ENCODE measurements at places on chromosomes 11 and 22.

DNA sequence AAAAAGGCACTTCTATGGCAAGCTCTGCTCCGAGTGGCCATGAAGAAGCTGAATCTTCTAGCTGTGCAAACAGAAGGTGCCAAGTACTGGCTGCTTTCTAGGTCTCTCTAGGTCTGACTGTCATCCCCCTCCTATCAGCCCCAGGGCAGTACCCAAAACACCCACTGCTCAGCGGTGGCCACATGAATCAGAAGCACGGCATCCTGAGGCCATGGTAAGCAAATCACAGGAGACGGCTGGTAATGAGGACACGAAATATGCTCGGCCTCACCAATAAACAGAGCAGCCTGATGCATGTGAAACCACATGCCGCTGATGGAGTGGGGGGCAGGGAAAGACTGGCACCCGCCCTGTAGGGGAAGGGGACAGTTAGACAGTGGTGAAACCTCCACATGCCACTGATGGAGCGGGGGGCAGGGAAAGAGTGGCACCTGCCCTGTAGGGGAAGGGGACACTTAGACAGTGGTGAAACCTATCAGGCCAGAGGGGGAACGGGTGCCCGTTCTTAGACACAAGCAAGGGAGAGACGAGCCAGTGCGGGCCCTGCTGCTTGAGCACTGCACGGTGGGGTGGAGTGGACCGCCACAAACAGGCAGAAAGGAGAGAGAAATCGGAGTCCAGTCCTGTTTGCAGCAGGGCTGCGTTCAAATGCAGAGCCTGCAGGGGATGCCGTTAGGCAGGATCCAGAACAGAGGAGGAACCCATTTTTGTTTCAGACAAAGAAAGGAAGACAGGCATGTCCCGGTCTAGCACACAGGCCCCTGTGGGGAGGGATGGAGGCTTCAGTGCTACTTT, 29.9 kb upstream of the MOB2 start:
- DNase-seq = no peak

DNA sequence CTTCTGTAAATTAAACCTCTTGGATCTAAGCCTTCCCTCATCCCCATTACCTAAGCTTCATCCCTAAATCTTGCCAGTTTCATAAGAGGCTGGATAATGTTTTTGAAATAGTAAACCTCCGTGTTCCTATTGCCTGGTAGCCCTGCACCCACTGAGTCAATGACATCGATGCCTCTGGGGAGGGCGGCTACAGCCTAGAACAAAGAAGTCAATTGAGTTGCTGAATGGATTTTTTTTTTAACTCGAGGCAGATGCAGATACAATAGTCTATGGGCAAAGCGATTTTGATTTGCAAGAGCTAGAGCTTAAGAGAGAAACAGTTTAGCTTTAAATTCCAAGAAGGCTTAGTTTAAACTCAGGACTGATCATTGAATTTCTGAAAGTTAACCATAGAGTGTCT, 121.3 kb downstream of the NECTIN1 start:
- no peak for DNase-seq

GRCh38 chr11:111733016-111733415, 33.2 kb downstream of the PPP2R1B start:
- DNase-seq = no peak

- no peak for DNase-seq
Observed at GRCh38 chr22:46693634-46694415, 44.2 kb downstream of the CERK start.

DNA sequence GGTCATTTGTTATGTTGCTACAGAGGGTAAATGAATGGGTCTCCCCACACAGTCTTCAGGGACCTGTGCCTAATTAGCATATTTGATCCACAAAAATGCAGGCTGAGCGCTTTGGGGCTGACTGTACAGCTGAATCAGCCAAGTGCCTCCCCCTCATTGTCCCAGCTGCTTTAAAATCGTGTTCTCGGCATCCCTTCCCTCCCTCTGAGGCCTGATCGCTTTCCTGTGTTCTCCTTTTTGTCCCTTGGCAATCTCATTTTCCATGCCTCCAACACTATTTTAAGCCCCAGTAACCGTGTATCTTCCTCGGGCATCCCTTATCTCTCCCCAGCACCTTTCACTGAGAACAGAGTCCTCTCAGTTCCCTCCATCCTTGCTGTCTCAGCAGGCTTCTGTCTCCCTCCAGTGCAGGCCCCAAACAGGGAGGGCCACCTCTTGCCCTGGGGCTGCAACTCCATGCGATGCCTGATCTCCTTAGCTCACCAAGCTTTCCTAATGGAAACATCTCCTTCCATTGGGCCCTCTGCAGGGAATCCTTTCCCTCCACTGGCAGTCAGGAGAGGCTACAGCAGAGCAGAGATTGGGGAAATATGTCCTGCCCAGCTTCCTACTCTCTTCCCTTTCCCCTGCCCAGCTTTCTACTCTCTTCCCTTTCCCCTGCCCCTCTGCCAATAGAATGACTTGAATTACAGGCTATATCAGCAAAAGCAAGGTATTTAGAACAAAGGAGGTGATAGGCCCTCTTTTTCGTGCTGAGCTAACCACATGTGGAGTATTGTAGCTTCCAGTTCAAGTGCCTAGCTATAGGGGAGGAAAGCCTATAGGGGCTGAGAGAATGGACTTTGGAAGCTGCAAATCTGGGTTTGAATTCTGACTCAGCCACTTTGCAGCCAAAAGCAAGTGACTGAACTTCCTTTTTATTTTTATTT, 13.8 kb downstream of the UQCR10 start:
- DNase-seq = no peak

DNA sequence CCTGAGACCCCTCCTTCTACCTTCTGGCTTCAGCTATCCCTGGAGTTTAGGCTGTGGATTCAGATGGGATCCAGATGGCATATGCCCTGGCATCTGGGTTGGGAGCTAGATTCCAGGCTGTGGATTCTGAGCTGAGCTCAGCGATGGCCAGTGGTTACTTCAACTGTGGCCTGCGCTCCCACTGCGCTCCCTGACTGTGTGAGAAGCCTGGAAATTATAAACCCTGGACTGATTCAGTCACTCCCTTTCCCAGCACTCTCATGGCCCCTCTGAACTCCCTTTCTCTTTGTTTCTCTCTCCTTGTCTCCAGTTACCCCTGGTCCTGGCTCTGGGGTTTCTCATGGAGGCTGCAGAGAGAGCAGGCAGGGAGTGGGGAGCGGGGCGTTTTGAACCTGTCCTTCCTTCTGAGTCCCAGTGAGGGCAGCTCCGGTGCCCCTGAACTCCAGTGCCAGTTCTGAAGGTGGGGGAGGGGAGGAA, 4.8 kb downstream of the ARHGEF17 start:
- DNase-seq = no peak

DNA sequence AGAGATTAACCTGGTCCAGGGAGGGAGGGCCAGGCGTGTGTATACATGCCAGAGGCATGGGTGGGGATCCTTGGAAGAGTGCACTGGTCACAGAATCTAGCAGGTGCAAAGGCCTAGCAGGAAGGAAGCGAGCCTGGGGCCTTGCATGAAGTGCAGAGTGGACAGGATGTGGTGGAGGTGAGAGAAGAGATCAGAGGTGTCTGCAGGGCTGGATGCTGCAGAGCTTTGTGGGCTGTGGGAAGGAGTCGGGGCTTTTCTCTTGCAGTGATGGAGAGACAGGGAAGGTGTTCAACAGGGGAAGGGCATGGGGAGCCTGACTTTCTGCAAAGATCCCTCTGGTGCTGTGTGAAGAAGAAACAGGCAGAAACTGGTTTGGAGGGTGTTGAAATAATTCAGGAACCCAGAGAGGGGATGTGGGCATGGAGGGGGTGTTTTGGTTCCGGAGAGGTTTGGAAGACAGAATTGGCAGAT, 2.5 kb upstream of the TPST2 start:
- no peak for DNase-seq

DNA sequence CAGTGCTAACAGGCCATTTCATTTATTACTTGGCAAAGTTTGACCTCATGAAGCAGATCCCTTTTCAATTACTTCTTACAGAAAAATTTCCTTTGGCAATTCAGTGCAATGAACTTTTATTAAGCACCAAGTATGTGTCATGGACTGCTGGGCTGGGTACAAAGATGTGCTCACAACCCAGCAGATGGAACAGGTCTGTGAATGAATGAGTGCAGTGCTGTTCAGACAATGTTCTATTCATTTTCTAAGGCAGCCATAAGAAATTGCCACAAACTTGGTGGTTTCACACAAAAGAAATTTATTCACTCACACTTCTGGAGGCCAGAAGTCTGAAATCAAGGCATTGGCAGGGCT, 428.5 kb downstream of the SOX6 start:
- DNase-seq = no peak

DNA sequence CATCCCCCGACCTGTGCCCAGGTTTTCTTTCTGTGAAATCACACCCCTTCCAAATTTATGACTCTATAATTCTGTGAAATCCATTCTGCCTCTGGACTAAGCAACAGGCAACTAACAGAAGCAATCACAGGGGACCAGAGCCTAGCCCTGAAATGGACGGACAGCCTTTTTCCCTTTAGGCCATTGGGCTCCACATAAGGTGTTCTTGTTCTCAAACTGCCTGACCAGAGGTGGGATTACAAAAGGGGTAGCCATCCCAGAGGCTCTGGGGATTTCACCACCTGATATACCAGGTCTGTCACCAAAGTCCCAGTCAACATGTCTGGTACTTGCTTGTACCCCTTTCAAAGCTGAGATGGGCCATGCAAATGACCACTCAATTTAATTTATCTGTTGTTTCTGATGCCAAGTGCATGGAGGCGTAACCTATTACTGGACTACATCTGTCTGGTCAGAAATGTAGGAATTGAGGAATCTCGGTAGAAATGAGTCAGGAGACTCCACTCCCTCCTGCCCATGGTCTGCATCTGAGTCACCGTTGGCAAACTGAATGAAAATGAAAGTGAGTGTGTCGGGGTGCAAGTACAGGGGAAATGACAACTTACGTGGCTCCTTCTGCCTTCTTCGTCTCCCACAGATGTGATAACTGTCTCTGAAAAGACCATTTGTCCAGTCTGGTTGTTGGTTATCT, 10.2 kb downstream of the DKK3 start:
- no peak for DNase-seq

GRCh38 chr22:17698948-17699347, 60.4 kb downstream of the BCL2L13 start:
- DNase-seq = no peak

DNA sequence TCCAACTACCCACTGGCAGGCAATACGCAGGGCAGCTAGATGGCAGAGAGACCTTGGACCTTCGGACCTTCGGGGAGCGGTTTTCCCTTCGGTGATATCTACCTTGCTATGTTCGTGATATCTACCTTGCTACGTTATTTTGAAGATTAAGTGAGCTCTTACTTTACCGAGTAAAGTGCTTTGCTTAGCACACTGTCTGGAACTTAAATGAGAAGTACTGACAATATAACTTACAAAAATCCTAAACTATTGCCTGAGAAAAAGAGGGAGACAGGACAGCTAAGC, 1.0 kb upstream of the PRDM10 start:
- no peak for DNase-seq

- DNase-seq = no peak
Observed at GRCh38 chr11:60838132-60838531, 3.8 kb upstream of the CCDC86 start.

DNA sequence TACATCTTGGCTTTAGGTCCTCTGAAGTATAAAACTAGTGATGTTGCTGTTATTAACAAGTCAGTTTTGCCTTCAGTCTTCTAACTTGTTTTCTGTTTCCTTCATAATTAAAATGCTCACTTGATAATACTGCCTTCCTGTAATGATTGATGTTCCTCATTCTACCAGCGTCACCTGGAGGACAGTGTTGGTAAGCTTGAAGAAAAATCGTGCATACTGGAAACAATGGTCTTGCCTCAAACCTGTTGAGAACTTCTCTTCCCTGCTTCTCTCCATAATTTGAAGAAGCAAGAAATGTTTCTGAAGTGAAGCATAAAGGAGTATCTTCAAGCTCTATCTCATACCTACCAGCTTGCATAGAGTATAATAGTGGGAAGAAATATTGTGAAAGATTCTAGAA, 3.0 kb downstream of the YWHAH start:
- DNase-seq = no peak

DNA sequence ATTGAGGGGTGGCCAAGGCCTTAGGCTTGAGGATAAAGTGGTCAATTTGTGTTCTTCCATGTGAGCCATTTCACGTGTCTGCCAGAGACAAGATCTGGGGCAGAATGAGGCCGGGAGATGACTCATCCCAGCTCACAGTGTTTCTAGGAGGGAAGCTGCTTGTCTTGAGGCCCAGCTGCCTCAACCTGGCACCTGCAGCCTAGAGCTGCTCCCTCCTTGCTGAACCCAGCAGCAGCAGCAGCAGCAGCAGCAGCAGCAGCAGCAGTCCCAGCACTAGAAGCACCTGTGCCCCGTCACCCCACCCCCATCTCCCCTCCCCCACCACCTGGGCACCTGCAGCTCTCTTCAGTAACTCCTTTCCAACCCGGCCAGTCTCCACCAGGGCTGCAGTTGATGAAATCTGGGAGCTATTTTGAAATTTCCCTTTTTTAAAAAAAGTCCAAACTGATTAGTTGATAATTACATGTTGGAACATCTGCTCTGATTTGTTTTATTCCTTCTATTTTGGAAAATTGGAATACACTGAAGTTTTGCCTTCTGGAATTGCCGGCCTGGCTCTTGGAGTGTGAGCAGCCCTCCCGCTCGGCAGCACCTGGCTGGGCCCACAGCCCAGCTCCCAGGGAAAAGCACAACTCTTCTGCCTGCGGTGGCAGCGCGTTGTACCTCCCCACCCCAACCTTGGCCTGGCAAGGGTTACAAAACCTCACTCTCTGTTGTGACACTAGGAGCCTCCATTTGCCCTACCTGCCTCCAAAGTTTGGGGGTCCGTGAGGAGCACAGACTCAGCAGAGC, 143.5 kb downstream of the NXPE2 start:
- DNase-seq = no peak

- DNase-seq = no peak
Observed at GRCh38 chr11:119858288-119858687, 129.3 kb upstream of the NECTIN1 start.

DNA sequence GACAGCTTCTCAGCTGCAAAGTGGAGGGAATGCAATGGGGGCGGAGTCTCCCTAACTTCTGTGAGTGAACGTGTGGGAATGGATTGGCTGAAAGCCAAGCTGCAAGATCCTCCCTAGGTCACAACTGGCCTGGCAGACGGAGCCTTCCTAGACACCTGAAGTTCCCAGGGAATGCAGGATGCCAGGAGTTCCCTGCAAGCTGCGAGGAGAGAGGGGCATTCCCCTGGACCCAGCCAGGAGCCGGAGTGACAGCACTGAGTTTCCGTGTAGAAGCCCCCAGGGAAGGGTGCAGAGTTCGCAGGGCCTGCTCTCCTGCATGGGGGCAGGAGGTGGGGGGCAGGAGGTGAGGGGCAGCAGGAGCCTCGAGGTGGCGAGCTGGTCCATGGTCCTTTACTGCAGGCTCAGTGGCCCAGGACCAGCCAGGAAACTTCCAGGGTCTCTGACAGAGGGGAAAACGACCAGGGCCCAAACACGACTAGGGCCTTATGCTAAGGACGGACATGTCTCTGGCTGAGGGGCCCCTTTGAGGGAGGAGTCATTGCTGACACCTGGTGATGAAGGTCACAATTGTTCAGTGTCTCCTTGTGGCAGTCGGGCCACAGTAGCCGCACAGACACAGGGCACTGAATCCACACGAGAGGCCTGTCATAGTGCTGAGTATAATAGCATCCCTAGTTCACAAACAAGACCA, 141.4 kb downstream of the FBXO7 start:
- DNase-seq = no peak

- no peak for DNase-seq
Observed at GRCh38 chr11:86591631-86592030, 80.8 kb downstream of the ME3 start.

- DNase-seq = no peak
Observed at GRCh38 chr11:1928470-1928890, 9.0 kb downstream of the TNNT3 start.

Measured in activated CD4-positive, alpha-beta T cell treated with anti-CD3 and anti-CD28 coated beads, Interleukin-2, amount 50 U/mL, for 24 hours (primary cell).